ENCODE measurements at places on chromosomes 7 and 10.

- no peak for DNase-seq
Observed at GRCh38 chr7:107827501-107827900, 24.5 kb upstream of the SLC26A3 start.

DNA sequence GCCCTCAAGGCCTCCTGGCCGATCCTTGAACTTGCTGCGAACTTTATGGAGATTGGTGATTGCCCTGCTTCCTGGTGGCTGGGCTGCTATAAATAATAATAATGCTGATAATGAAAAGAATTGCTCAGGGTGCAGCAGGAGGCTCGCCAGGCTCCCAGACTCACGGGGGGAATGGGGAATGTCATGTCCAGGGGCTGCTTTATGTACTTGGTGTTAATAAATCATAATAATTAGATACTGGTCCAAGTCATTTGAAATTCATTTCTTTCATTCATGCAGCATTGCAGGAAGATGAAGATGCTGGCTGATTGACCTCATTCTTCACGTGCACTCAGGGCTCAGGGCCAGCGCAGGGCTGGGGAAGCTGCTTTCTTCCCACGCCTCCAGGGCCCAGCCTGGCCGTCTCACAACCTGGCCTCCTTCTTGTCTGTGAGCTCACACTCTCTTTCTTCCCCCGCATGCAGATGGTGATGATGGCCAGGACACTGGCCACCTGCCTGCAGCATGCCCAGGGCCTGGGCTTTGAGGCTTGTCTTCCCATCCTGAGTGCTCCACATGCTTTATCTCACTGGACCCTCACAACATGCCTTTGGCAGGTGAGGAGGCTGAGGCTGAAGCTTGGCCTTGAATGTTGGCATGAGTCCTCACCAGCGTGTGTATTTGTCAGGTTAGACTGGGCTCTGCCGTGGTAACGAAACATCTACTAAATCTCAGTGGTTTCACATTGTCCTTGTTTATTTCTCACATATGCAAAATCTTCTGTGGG, 138.4 kb upstream of the TNS3 start:
- DNase-seq, result no peak

GRCh38 chr10:77979221-77979620, 50.1 kb downstream of the POLR3A start:
- DNase-seq, result no peak

GRCh38 chr10:79404231-79404609, 41.2 kb downstream of the ZCCHC24 start:
- no peak for DNase-seq

DNA sequence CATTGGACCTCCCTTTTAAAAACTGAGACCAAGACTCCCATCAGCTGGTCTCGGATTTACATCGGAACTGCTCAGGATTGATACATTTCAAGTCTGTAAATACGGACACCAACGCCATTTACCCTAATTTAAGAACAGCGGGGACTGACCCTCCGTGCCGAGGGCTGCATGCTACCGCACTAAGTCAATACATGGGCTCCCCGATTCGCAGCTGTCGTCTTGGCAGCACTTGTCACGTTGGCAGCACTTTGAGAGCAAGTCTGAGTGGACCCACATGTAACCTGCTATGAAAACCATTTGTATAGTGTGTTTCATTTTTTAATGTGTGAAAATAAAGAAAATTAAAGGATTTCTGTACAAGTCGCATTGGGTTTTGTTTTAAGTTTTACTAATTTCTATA, 83.4 kb downstream of the EZH2 start:
- no peak for DNase-seq

DNA sequence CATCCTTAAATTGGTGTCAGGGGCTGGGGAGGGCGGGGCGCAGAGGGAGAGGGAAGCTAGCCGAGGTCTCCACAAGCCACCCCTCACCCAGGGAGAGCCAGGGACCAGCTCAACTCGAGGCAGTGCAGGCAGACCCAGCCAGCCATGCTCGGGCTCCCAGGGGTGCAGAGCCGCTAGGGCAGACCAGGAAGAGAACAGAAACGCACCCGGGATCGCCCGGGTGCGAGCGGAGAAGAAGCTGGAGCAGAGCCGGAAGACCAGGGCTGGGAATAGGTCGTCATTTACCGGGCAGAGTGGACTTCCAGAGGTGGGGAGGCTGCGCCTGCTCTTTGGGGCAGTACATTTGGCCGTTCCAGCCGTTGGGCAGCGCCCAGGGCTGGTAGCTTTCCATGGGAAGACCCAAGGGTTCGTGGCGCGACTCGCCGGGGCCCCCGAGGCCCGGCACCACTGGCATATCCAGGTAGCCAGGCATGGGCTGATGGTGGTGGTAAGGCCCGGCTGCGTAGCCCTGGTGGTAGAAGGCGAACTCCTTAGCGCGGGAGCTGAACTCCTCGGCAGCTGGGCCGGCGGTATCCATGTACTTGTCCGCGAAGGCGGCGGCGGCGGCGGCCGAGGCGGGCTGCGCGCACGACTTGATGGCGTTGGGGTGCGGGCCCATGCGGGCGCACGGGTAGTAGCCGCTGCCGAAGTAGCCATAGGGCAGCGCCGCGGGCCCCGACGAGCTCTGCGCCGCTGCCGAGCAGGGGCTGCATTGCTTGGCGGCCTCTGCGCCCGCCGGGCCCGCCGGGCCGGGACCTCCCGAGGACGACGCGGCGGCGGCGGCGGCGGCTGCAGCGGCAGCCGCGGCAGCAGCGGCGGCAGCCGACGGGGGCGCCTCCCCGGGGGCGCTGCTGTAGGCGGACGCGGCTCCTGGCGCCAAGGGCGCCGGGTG, 755 bp downstream of the HOXA13 start:
- no peak for DNase-seq

DNA sequence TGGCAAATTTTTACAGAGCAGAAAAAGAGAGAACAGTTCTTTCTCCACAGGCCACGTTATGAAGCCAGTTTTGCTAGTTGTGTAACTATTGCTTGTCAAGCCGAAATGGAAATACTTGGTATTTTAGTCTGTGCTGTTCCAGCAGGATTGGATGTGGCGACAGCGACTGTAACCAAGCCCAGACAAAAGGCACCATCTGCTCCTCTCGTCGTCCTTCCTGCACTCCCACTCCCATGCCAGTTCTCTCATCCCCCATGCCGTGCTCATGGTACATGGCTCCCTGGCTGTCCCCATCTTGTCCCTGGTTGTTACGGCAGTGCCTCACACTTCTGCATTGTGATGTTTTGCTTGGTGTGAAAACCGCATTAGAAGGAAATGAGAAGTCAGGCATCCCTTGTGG, 185.7 kb upstream of the FZD8 start:
- DNase-seq, result no peak

- no peak for DNase-seq
Observed at GRCh38 chr7:3432911-3433310, 131.9 kb downstream of the SDK1 start.

GRCh38 chr10:54749623-54750022, 51.4 kb downstream of the PCDH15 start:
- no peak for DNase-seq

DNA sequence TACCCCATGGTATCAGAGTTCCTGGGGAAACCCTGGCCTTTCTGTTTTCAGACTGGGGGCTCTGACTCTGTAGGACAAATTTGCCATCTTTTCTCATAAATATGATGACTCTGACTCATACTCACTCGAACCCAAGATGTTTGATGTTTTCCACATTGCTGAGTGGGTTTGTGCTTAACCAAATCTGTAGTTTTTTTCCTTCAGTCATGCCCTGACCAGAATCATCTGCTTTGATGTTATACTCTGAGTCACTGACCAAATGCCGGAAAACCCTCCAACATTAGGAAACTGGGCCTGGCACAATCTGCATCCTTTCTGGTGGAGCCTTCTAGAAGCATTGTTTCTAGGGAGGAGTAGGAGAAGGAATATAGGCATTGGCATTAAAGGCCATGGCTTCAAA, 118.7 kb downstream of the C10orf105 start:
- DNase-seq, result no peak

DNA sequence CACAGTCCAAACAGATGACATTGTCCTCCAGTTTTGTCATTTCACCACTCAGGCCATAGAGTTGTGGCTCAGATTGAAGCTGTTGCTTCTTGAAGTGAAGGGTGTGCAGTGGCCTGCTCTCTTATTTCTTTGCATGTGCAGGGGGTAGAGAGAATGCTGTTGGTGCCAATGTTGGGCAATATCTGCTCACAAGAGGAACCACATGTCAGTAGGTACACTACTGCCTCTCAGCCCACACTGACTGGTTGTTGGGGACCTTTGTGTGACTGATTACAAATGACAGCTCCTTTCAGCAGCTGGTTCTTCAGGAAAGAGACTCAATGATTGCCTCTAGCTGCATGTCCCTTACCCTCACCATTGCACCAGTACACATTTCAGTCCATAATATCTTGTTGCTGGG, 21.9 kb upstream of the SFTPA1 start:
- DNase-seq, result no peak

- no peak for DNase-seq
Observed at GRCh38 chr10:34739915-34740314, 75.2 kb downstream of the PARD3 start.

DNA sequence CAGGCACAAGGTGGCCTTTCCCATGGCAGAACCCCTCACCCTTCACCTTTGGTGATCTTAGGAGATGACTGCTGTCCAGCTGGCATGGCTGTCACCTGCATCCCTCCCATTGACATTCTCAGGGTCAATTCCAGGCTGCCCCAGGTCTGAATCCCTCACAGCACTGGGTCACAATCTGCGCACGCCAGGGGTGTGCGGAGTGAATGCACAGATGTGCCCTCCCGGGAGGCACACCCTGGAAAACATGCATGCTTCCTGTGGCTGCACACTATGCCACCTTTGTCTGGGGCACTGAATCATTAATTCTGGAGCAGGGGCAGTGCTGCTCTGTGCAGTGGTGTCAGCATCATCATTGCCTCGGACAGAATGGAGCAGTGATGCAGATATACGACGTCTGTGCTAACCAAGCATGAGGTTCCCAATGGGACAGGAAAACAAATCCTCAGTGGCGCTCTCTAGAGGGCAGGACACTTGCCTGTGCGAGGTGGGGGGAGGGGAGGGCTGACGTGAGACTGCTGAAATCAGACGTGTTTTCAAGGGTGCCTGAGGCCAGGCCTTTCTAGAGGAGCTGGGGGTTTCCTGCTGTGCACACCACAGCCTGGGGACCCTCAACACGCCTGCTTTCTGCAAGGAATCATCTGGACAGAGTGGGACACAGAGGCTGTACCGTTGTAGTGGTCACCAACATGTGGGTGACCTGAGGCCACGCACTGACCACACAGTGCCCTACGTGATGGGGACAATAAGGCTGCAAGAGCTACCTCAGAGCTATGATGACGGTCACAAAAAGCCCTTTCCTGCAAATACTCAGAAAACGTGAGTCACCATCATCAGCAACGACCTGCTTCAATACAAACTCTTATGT, 77.9 kb downstream of the HIPK2 start:
- DNase-seq, result no peak

GRCh38 chr10:71816936-71817618, 34.0 kb downstream of the PSAP start:
- DNase-seq, result no peak

DNA sequence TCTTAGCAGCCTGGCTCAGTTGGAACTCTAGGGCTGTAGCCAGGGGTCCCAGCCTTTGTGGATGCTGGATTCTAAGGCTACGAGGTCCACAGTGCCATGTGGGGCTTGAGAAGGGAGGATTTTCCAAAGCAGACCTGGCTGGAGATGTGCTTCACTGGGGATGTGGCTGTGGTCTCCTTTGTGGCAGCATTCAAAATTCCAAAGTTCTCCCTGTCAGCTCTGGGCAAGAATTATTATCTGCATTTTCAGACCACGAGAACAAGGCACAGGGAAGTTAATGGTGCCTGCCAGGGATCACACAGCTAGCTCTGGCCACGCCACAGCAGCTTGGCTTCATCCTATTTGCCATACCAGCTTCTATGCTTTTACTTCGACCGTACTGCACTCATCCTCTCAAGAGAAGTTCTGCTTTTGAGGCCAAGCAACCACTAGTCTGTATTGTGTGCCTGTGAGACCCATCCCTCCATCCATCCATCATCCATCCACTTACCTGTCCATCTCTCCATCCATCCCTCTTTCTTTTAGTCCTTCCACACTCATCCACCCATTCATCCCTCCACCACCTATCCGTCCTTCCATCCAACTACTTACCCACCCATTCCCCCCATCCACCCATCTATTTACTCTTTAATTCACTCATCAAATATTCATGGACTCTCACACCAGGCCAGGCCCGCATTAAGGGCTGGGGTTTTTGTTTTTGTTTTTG, 71.5 kb downstream of the ZMIZ1 start:
- no peak for DNase-seq

GRCh38 chr7:133609806-133610205, 356.9 kb downstream of the EXOC4 start:
- no peak for DNase-seq

DNA sequence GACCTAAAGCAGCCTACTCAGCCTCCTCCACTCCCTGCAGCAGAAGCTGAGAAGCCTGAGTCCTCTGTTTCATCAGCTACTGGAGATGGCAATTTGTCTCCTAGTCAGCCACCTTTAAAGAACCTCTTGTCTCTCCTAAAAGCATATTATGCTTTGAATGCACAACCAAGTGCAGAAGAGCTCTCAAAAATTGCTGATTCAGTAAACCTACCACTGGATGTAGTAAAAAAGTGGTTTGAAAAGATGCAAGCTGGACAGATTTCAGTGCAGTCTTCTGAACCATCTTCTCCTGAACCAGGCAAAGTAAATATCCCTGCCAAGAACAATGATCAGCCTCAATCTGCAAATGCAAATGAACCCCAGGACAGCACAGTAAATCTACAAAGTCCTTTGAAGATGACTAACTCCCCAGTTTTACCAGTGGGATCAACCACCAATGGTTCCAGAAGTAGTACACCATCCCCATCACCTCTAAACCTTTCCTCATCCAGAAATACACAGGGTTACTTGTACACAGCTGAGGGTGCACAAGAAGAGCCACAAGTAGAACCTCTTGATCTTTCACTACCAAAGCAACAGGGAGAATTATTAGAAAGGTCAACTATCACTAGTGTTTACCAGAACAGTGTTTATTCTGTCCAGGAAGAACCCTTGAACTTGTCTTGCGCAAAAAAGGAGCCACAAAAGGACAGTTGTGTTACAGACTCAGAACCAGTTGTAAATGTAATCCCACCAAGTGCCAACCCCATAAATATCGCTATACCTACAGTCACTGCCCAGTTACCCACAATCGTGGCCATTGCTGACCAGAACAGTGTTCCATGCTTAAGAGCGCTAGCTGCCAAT, 202.2 kb downstream of the ZEB1 start:
- no peak for DNase-seq

DNA sequence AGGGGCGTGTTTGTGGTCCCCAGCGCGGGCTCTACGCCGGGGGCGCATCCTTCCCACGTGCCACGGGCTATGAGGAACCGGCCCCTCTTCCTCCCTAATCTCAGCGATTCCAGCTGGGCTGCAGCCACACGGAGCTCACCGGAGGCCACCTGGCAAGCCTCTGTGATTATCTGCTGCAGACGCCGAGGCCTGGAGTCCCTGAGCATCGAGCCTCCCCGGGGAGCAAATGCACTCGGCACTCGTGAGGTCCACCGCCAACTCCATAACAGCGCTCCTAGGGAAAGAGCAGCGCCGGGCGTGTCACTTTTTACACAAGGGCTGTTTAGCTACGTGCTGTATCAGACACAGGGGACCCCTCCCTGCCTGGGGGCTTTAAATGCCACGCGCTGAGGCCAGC, 101.2 kb downstream of the DYNC2I1 start:
- no peak for DNase-seq
